ENCODE measurements at places on chromosomes 6 and 20. TPM values are rescaled to one million over a fixed set of nuclear protein-coding genes. Genes with fewer than 3 reads are reported as not detected.

OPRL1 gene
- total RNA-seq, result 8.4 TPM

HLA-DRA gene
- total RNA-seq, result 2.2 TPM

EPHA7 gene
- 36.4 TPM for total RNA-seq

TP53INP2 gene
- total RNA-seq, result 7.1 TPM

TFAP2D gene
- 0.49 TPM for total RNA-seq

PI3 gene
- not detected for total RNA-seq

CST11 gene
- total RNA-seq, result not detected

TSHZ2 gene
- total RNA-seq, result 2.0 TPM

HSPA12B gene
- total RNA-seq, result 2.7 TPM

MRPS18A gene
- total RNA-seq, result 12.3 TPM

VGLL2 gene
- total RNA-seq, result not detected

FAM184A gene
- total RNA-seq, result 29.7 TPM

MCCD1 gene
- total RNA-seq, result not detected

RBPJL gene
- not detected for total RNA-seq

SAPCD1 gene
- 0.74 TPM for total RNA-seq

ANKRD66 gene
- 0.25 TPM for total RNA-seq

DACT2 gene
- total RNA-seq, result 1.7 TPM

HMGN4 gene
- 52.6 TPM for total RNA-seq

GJA10 gene
- total RNA-seq, result not detected

IER3 gene
- total RNA-seq, result 1.7 TPM

WFDC12 gene
- not detected for total RNA-seq

PKIB gene
- total RNA-seq, result 2.0 TPM

BMP2 gene
- 6.1 TPM for total RNA-seq

SERPINB1 gene
- 1.7 TPM for total RNA-seq

CST7 gene
- 0.25 TPM for total RNA-seq

CDC40 gene
- 18.4 TPM for total RNA-seq

CST5 gene
- not detected for total RNA-seq

RTF2 gene
- 38.4 TPM for total RNA-seq

SYNDIG1 gene
- total RNA-seq, result 16.7 TPM

TMC2 gene
- 3.4 TPM for total RNA-seq

PARD6B gene
- 7.1 TPM for total RNA-seq

MEP1A gene
- total RNA-seq, result under 0.01 TPM

SCUBE3 gene
- 1.7 TPM for total RNA-seq

TMEM217 gene
- 0.49 TPM for total RNA-seq

TNFAIP3 gene
- total RNA-seq, result 1.7 TPM

ZNF391 gene
- 2.5 TPM for total RNA-seq

PRKN gene
- total RNA-seq, result 6.1 TPM

ZNF165 gene
- 0.49 TPM for total RNA-seq

ACSS1 gene
- total RNA-seq, result 3.9 TPM

COL21A1 gene
- 2.7 TPM for total RNA-seq

ANGPT4 gene
- total RNA-seq, result not detected

TRAPPC3L gene
- total RNA-seq, result under 0.01 TPM

ELOVL4 gene
- 30.0 TPM for total RNA-seq

AGER gene
- 0.98 TPM for total RNA-seq

SAMD5 gene
- total RNA-seq, result 10.3 TPM

RSPH9 gene
- 5.7 TPM for total RNA-seq

ITPR3 gene
- total RNA-seq, result 1.2 TPM

FGD2 gene
- total RNA-seq, result 2.2 TPM

ACTL10 gene
- total RNA-seq, result 0.74 TPM

OR2J3 gene
- not detected for total RNA-seq

Measured in temporal lobe (tissue), 4 donors.